ENCODE measurements at places on chromosomes 3 and 15.

DNA sequence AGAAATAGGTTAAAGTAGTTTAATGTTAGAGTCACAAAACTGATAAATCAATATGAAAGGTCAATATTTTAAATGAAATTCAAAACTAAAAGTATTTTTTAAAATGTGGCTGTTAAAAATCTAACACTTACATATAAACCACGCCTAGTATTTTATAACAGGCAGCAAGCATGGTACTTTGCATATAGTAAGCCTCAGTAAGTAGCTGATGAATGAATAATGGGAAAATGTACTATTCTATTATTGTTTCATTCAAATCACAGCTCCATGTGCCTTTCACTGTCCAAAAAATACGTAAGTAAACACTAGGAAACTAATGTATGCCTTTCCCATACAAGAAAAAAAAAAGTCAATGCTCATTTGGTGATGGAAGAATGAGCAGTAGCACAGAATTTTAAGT lies 17.8 kb downstream of the CCDC39 start:
- DNase-seq: no peak

- DNase-seq: no peak
These were observed 9.4 kb upstream of the SMCO1 start for GRCh38 chr3:196524527-196524926.

GRCh38 chr3:124429129-124429815 lies 301.0 kb upstream of the UMPS start:
- no peak for DNase-seq

DNA sequence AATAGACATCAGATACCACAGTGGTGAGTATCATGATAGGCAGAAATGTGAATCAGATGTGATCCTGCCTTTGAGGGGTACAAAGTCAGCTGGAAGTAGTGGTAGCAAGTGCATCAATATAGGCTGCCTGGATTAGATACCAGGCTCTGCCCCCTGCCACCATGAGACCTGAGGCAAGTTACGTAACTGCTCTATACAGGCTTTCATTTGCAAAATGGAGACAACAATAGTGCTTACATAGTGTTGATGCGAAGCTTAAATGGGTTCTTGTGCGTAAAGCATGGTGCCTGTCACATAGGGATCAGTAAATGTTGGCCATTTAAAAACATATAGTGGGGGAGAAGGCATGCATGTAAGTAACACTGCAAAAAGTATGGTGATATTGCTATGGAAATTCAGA lies 158.0 kb downstream of the RYR3 start:
- no peak for DNase-seq

DNA sequence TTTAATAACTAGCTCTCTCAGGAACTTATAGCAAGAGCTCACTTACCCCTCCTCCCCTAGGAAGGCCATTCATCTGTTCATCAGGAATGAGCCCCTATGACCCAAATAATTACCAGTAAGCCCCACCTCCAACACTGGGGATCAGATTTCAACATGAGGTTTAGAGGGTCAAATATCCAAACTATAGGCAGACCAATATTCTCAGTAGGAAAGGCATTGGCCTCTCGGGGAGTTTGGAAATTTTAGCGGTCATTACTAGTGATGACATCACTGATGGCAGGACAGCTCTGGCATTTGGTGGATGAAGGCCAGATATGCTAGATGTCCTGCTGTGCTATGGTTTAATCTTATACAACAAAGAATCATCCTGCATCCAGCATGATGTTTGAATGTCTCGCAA lies 15.2 kb upstream of the CD47 start:
- no peak for DNase-seq

- no peak for DNase-seq
These were observed 755.3 kb upstream of the ARPP21 start for GRCh38 chr3:34884007-34884406.

GRCh38 chr3:57949344-57949743 lies 58.9 kb upstream of the FLNB start:
- no peak for DNase-seq

- no peak for DNase-seq
These were observed 9.2 kb downstream of the PLEKHO2 start for GRCh38 chr15:64850778-64851502.

- no peak for DNase-seq
These were observed 137.7 kb upstream of the RASGRP1 start for GRCh38 chr15:38702178-38702912.

DNA sequence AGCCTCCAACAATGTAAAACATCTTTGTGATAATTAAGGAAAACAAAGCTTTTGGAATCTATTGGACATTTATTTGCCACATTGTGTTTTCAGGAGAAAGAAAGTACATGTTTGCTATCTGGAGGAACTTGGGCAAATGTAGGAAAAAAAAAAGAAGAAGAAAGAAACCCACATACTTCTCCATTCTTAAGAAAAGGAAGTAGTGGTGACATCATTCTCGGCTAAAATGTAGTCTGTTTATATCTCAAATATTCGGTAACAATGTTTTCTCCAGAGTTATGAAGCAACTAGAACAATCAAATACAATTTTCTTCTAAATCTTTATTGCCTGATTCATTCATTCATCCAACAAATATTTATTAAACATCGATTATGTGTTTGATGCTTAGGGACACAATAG lies 2.3 kb upstream of the TGFBR2 start:
- no peak for DNase-seq

DNA sequence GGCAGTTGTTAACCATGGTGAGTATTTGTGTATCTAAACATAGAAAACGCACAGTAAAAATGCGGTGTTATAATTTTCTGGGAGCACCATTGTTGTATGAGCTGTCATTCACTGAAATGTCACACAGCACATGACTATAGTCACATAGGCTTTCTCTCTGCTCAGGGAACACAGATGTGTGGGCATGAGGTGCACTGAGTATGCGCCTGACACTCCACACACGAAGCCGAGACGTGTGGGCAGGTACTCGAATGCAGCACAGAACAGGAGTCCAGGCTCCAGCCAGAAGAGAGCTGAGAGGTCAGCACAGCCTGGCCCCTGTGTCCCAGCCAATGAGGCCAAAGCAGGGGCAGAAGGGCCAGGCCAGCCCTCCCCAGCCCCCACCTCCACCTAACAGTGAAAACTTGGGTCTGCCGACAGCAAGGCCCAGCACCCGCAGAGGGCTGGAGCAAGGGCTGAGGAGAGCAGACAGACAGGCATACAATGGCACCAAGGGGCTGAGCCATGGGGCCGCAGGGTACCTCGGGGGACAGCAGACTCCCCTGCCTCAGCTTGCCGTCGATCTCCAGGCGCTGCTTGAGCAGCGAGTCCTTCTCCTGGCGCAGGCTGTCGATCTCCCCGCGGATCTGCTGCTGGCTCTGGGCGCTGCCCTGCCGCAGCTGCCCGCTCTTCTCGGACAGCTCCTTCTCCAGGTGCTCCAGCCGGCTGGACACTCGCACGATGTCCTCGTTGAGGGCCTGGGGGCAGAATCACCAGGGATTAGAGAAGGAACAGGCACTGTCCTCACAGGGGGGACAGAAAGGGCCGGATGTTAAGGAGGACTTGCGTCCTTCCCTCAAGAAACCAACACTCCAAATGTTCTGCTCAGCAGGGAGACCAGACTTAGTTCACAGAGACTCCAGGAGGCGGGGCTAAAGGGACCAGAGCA lies 24.0 kb downstream of the KIF7 start:
- no peak for DNase-seq

DNA sequence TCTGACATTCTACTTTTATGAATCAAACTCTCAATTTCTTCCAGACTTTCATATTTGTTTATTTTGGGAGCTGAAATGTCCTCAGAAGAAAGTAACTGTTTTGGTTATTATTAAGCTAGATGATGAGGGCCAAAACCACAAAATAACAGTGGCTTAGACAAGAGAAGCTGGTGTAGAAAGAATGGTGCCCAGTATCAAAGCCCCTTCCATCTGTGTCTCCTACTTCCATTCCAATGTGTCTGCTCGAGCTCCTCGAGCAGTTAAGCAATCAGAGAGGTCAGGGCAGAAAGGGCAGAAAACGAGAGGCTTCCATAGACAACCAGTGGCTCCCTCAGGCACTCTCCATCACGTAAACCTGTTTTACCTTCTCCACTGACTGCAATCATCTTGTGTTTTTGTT lies 59.7 kb upstream of the MAGI1 start:
- no peak for DNase-seq

- DNase-seq: no peak
These were observed 112.6 kb downstream of the TCF12 start for GRCh38 chr15:57031082-57031481.

GRCh38 chr3:173843060-173843459 lies 445.5 kb downstream of the NLGN1 start:
- DNase-seq: no peak

DNA sequence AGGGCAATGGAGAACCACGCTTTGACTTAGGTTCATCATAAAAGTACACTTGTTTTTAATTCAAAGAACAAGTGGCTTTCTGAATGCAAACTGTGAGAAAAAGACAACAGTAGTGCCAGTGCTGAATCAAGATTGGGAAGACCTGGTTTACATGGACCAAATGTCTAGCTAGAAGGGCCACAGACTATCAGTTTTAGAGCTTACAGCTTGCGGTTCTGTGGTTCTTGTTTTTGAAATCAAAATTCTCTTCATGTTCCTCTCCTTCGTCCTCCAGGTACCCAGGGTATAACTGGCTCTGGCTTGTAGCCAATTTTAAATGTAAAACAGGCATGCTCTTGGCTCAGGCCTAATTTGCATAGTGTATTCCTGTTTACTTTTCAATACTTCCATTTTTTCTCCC lies 124.6 kb downstream of the TGFBR2 start:
- no peak for DNase-seq

- DNase-seq: no peak
These were observed 3.1 kb downstream of the CPLX3 start for GRCh38 chr15:74829486-74829885.

GRCh38 chr3:158700559-158700958 lies 28.1 kb upstream of the LXN start:
- no peak for DNase-seq

- DNase-seq: no peak
These were observed 56.7 kb downstream of the CCNL1 start for GRCh38 chr3:157103280-157103679.

- no peak for DNase-seq
These were observed 274.1 kb downstream of the OTOL1 start for GRCh38 chr3:161770484-161771386.

DNA sequence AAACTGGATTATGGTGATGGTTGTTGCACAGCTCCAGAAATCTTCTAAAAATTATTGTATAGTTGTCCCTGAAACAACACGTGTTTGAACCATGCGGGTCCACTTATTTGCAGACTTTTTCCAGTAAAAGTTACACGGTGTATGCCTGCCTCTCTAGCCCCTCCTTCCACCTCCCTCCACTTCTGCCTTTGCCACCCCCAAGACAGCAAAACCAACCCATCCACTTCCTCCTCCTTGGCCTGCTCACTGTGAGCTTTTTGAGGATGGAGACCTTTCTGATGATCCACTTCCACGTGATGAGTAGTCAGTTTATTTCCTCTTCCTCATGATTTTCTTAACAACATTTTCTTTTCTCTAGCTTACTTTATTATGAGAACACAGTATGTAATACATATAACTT lies 5.4 kb downstream of the CYFIP1 start:
- DNase-seq: no peak

GRCh38 chr3:64600246-64600950 lies 87.4 kb downstream of the ADAMTS9 start:
- DNase-seq: no peak

DNA sequence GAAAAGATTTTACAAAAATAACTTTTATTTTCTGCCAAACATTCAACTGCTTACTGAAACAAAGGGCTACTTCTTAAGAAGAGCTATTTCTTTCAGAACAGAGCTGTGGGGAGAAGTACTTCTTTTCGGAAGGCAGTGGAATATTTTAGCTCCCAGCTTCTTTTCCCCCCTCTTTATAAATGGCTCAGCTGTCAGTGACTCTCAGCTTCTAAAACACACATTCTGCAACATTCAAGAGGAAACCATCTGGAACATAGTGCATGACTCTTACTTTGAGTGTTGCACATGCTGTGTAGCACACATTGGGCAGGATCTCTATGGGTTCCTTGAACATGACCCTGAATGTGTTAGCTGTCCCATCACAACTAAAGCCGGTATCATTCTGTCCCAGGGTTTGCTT lies 7.0 kb upstream of the C15orf40 start:
- no peak for DNase-seq

GRCh38 chr15:47678040-47678439 lies 39.3 kb upstream of the SEMA6D start:
- no peak for DNase-seq

GRCh38 chr3:160564949-160565441 lies 376 bp downstream of the KPNA4 start:
- DNase-seq: peak; percentile 68

DNA sequence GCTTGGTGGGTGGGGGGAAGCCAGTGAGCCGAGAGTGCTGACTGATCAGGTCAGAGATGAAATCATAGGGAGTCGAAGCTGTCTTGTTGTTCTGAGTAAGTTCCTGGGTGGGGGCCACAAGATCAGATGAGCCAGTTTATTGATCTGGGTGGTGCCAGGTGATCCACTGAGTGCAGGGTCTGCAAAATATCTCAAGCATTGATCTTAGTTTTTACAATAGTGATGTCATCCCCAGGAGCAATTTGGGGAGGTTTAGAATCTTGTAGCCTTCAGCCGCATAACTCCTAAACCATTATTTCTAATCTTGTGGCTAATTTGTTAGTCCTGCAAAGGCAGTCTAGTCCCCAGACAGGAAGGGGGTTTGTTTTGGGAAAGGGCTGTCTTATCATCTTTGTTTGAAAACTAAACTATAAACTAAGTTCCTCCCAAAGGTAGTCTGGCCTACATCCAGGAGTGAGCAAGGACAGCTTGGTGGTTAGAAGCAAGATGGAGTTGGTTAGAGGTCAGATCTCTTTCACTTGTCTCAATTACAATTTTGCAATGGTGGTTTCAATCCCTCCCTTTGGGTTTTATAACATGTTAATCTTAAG lies 18.7 kb upstream of the MTMR14 start:
- no peak for DNase-seq

- no peak for DNase-seq
These were observed 47.4 kb upstream of the WNT7A start for GRCh38 chr3:13927295-13927694.

DNA sequence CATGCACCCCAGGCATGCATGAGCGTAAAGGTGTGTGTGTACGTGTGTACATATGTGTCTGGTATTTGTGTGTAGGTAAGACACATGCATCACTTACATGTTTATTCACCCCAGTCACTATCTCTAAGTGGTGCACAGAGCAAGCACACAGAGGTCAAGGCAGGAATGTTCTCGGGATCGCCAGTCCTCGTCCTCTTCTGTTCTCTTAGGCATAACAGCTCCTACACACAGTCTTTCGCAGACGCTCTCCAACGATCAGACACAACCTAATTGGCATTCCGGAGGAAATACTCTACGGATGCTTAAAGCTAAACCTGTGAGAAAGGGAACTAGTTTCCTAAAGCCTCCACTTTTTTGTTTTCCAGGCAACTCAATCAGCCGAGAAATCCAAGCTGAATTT lies 95.9 kb downstream of the ADAMTS17 start:
- no peak for DNase-seq

DNA sequence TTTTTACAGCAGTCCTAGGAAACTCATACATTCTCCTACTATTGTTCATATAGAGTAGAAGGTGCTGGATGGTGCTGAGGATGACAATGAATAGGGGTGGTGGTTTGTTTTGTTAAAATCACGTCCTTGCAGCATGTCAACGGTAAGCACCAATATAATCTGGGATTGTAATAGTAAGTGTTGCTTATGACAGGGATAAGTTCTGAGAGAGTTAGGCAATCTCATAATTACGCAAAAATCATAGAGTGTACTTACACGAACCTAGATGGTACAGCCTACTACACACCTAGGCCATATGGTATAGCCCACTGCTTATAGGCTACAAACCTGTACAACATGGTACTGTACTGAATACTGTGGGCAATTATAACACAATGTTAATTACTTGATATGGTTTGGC lies 64.3 kb upstream of the TSPAN3 start:
- no peak for DNase-seq

GRCh38 chr15:33785366-33785765 lies 182.9 kb upstream of the CHRM5 start:
- DNase-seq: no peak
